ENCODE measurements at places on chromosomes 4 and X.

DNA sequence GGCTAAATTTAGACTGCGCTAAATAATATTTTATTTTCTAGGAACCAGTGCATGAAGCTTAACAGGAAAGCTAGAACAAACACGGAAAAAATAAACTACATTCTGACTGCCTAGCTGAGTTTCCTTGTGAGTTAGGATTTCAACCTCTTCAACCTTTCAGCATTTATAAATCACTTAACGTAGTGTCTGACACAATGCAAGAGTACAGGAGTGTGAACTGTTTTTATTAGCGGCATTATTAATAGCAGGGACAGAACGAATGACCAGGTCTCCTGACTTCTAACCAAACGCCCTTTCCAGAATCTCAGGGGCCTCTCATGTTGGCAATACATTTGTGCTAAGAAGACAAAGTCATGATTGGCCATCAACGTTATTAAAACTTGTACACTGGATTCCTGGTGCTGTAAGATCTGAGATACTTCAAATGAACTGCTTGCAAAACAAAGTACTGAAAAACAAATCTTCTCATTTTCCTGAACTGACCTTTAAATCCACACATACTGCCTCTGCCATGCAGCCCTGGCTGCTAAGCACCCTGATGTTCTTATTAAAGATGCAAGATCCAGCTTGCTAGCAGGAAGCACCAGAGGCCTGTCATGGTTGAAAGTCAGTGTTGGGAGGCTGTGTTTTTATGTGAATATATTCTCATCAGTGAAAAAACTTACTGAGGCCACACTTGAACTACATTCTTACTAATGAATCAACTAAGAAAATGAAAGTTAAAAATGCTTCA is 380.4 kb upstream of the CPEB2 start:
- DNase-seq, result no peak

DNA sequence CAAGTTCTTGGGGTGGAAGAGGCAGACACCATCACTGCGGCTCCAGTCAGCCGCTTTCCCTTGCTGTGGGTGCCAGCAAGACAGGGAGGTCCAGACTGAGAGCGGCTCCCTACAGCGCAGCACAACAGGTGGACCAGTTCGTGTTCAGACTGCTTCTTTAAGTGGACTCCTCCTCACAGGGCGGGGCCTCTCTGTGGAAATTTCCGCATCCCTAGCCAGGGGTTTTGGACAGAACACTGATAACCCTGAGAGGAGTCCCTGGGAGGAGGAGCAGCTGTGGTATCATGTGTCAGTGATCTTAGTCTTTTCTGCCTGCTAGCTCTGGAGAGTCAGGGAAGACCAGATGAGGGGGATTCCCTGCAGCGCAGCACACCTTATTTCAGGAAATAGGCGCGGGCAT is 48.5 kb downstream of the MAGEC2 start:
- DNase-seq, result peak; percentile 45

DNA sequence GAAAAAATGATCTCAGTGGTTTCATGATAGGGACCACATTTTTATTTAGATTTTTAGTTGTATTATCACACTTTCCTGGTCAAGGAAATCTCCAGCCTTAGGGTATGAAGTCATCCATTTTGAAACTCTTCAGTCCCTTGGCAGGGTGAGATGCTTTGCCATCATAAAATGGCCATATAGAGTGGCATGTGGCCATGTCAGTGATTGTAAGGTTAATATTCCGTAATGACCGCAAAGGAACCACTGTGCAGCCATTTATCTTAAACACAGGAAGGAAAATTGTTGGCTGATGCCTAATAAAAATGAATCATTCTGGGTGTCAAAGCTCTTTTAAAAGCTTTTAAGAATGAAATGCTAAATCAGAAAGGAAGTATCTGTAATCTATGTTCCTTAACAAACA is 35.6 kb downstream of the COMMD8 start:
- DNase-seq, result no peak

DNA sequence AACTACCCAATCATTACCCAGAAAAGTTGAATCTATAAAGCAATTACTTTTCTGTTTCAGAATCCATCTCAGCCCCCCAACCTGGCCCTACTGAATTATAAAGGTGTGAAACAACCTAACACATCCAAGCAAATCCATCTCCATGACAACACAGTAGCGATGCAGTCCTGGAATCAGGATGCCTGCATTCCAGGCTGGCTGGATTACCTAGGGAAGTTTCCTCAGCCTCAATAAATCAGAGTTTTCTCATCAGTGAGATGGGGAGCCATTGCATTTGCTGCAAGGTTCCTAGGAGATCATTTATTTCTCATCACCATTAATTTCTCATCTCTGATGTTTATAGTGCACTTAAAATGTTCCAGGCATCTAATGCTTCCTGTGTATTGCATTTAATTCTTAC is 46.0 kb downstream of the LNX1 start:
- DNase-seq, result peak; percentile 73

- no peak for DNase-seq
Observed at GRCh38 chr4:145480257-145480656, 1.4 kb upstream of the SMAD1 start.

DNA sequence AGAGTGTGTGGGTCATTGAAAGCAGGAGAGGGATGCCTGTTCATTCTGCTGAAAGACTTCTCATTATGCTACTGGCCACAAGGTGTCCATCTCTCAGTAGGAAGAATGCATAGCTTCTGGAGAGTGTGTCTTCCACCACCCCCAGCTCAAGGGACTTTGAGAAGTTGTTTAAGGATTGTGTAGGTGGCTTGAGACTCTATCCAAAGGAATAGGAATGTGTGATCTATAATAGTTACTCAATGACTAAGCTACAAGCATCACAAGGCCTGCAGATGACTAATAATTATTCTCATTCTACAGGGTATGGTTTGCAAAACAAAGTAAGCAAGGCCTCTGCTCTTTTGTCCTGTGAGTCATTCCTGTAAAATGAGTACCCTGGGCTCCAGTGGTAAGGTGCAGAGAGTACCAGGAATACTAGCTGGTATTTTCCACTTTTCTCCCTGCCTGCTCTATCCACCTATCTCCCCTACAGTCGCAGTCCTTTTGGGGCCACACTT is 279.8 kb upstream of the BOD1L1 start:
- DNase-seq, result peak; percentile 3

DNA sequence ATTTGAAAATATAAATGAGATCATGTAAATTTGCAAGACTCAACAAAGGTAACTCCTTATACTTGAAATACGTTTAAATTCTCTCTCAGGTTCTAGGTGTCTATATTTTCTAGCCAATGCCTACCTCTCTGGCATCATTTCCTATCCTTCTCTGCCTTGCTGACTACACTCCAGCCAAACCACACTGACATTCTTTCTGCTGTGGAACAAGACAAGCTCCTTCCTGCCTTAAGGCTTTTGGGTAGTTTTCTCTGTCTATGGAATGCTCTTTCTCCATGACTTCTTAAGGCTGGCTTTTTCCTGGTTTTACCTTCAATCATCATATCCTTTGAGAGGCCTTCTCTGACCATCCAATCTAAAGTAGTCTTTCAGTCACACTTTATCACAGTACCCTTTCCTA is 201.0 kb downstream of the SPRY1 start:
- no peak for DNase-seq

GRCh38 chrX:136456133-136456532 is 31.6 kb upstream of the BRS3 start:
- no peak for DNase-seq

DNA sequence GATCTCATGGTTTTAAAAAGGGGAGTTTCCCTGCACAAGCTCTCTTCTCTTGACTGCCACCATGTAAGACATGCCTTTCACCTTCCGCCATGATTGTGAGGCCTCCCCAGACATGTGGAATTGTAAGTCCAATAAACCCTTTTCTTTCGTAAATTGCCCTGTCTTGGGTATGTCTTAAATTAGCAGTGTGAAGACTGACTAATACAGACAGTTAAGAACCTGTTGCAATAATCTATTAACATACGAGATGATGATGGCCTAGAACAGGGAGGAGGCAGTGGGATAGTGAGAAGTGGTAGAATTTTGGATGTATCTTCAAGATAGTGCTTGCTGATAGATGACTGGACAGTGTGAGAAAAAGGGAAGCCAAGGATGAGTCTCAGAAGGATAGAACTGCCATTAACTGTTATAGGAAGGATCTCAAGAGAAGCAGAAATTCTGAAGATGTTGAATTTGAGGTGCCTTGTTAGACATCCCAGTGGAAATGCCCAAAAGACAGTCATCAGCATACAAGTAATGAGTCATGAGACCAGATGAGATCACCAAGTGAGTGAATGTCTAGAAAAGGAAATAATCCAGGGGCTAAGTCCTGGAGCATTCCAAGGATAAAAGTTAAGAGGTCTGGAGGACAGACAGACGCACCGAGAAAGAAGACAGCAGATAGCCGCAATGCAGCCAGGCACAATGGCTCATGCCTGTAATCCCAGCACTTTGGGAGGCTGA is 38.8 kb upstream of the UGDH start:
- DNase-seq, result no peak

DNA sequence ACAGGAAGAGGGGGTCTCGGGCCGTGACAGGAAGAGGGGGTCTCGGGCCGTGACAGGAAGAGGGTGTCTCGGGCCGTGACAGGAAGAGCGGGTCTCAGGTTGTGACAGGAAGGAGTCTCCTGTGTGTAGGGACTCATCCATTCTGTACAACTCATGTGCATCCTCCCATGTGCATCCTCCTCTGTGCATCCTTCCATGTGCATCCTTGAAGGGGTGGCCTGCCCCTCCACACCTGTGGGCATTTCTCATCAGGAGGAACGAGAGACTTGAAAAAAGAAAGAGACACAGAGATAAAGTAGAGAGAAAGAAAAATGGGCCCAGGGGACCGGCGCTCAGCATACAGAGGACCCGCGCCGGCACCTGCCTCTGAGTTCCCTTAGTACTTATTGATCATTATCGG is 30.2 kb upstream of the PLCXD1 start:
- DNase-seq, result no peak
